ENCODE measurements at places on chromosomes 4 and X. TPM values are rescaled to one million over a fixed set of nuclear protein-coding genes. Genes with fewer than 3 reads are reported as not detected.

DNA sequence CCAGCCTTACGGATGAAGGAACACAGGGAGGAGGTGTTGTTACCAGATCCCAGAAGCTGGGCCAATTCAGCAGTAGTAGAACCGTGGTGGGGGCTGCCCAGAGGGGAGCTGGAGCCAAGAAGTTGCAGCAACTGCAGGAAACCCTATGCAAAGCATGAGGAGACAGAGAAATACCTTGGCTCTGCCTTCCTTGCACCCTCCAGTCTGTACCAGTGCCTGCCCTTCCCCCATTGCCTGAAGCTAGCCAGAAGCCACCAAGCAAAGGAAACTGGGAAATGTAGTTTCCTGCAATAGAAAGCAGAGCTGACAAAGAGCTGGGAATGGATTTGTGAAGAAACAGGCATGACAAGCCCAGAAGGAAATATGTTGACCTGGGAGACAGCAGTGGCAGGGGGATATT is 108.7 kb upstream of the FUNDC1 start:
- DNase-seq: peak; percentile 25

DNA sequence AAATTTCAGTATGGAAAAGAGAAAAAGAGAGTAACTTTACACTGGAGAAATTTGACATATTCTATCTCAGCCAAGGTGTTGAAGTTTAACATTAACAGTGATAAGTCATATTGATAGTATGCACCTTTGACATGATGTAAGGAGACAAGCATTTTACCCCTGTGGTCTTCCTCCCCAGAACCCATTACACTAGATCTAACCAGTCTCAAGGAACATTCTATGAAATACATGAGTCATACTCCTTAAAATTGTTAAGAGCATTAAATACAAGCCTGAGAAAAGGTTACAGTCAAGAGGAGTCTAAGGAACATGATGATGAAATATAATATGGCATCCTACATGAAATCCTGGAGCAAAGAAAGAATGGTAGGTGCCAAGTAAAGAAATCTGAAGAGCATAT is 1151.3 kb upstream of the IGFBP7 start:
- DNase-seq: no peak

GRCh38 chr4:108483079-108483478 is 137.3 kb upstream of the RPL34 start:
- DNase-seq: no peak

DNA sequence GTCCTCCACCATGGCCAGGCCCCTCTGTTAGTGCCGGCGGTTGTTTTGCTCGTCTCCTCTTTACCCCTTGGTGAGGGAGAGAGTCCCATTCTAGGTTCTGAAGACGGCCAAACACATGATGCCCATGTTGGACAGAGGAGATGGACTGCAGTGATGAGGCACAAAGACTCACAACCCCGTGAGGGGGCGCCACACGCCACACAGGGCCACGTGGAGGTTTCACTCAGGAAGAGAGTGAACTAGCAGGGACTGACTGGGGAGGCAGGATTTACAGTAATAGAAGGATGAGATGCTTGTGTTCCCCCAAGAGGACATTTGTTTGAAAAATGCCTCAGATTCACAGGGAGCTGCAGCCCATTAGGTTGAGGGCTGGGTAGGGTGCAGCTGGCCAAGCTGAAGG is 655.3 kb upstream of the FRG1 start:
- DNase-seq: no peak

- no peak for DNase-seq
Observed at GRCh38 chr4:66569228-66569627, 898.9 kb upstream of the EPHA5 start.

Gene ZFP92
- 0.50 TPM for total RNA-seq

Gene SAGE1
- total RNA-seq: not detected

Gene VBP1
- total RNA-seq: 66.5 TPM

Measured in psoas muscle (tissue), 8 donors.